ENCODE measurements at places on chromosomes 11 and 22.

- no peak for DNase-seq
Measured at GRCh38 chr11:112786196-112786595, 175.0 kb upstream of the NCAM1 start.

DNA sequence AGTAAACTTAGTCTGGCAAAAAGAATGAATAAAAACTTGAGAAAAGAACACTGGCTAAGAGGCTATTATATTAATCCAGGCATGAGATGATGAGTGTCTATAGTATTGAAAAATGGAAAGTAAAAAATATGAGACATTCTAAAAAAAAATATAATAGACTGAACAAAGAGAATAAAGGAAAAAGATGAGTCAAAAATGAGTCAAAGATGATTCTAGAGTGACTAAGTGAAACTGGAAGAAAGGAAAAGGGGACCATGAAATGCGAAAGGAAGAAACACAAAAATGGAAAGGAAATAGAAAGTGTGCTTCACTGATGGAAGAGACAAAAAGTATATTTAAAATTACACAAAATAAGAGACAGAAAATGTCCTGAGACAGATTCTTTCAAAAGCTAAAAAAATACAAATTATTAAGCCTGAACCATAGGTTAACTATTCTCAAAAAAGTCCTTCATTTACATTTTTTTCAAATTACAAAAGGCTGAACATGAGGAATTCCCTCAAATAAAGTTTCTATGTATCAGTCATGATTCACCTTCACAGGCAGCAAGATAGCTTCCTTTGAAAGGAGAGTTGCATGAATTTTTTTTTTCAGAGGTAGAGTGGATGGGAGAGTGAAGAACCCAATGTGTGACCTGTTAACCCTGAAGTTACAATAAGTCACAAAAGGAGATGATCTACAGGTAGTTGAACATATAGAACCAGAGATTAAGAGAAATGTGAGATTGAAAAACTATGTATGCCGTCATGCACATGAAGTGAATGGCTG lies 75.2 kb downstream of the EIF3M start:
- DNase-seq, result no peak

DNA sequence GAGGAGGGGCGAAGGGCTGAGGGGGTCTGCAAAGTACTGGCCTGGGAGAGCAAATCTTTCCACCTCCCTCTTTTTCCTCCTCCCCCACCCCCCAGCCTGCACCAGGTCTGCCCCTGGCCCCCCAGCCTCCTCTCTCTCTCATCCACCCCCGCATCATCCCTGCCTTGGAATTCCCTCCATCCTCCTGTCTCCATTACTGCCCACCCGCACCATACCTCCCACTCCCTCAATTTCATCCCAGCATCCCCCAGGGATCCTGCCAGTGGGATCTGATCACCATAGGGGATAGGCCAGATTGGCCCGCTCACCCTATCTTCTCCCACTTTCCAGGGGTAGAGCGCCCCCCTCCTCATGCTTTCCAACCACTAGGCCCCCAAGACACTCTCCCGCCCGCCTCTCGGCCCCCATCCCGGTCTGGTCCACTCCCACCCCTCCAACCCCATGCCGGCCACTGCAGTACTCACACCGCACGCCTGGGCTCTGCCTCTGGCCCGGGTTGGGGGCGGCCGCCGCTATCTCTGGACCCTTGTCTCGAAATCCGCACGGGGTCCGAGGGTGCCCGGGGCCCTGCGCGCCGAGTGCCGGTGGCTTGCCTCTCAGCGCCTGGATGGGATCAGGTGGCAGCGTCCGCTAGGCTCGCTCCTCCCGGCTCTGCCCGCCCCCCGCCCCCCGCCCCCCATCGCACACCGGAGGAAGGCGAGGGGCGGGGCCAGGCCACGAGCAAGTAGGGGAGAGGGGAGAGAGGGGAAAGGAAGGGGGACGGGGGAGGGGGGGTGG lies at the start of gene GAL3ST3:
TSS of gene GAL3ST3 (minus strand) at position 615 of the 777 bp plus-strand sequence. CDS start 3,746 bp downstream, outside the sequence.
- no peak for DNase-seq

DNA sequence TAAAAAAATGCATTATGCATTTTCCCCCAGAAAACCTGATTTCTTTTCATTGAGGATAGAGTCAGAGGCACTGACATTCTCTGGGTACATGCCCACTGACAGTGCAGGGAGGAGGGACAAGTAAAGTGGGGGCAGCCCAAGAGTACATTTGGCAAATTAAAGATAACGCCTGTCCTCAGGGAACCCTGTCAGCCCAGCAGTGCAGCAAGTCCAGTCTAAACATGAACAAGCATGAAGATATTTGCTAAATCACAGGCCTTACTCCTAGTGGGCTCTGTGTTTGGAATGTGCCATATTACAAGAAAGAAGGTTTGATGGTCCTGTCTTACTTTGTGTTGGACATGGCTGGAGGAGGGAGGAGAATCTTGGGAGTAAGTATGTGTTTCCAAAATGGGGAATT lies 37.9 kb downstream of the AMOTL1 start:
- no peak for DNase-seq

DNA sequence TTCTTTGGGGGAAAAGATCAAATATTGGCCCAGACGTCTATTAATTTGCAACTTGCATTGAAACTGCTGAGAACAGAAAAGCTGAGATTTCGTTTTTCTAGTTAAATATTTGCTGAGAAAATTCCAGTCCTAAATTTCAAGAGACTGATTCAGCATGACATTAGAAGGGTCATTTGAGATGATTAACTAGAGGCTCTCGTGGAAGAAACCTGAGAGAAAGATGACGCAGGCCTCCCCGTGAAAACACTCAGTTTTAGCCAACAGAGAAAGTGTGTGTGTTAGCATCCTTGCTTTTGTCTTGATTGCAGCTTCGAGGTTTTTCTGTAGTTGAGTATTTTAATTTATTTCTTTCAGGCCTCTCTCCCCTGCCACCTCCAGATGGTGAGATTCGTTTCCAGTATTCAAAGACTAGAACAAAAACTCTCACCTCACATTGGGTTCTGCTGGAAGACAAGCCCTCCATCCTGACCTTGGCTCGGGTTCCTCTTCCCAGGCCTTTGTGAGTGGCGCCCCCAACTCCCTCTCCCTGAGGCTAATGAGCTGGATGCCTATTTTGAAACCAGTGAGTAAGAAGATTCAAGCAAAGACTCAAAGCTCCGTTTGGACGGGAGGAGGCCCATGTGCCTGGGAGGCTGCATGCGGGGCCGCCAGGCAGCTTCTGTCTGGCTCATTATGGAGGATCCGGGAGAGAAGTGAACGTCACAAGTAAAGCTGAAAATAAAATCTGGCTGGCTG lies 52.4 kb downstream of the CELSR1 start:
- DNase-seq, result no peak

- DNase-seq, result no peak
Measured at GRCh38 chr11:132254906-132255305, 884.5 kb downstream of the NTM start.

- DNase-seq, result no peak
Measured at GRCh38 chr11:1447845-1448825, 38.4 kb downstream of the MOB2 start.

- DNase-seq, result no peak
Measured at GRCh38 chr11:114496915-114497314, 57.6 kb downstream of the REXO2 start.

DNA sequence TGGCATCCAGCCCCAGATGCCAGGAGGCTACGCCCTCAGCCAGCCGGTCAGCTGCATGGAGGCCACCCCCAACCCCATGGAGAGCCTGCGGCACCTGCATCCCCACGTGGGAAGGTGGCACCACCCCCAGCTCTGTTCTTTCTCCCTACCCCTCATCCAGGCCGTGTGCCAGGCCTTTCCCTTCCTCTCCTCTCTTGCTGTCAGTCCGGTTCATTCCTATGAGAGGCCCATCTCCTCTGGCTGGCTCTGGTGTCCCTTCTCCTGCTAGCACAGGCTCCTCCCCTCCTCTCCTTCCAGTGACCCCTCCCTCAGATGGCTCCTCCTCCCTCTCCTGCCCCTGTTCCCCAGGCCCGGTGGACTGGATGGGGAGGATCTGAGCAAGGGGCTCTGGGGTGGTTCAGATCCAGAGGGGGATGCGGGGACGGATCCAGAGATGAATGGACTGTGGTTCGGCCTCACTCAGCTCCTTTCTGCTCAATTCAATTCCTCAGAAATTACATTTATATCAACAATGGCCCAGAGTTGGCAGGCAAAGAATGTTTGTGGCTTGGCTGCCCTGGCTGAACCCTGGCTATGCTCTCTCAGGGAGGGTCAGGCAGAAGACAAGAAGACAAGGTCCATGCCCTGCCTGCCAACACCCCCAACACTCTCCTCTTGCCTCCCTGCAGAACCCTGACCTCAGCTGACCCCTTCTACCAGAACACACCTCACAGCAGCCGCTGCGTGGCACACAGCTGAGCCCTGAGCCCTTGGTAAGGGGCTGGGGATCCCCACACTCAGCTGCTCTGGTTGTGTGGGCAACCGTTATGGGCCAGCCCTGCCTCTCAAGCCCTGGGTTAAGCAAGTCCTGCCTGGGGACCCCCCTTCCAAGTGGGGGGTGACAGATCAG lies 18.5 kb upstream of the LRRC10B start:
- no peak for DNase-seq

- DNase-seq, result no peak
Measured at GRCh38 chr11:73173755-73174494, 31.8 kb upstream of the FCHSD2 start.

- no peak for DNase-seq
Measured at GRCh38 chr11:70506658-70506970, 108.3 kb downstream of the CTTN start.

GRCh38 chr11:103532133-103532788 lies 423.0 kb downstream of the DYNC2H1 start:
- no peak for DNase-seq

DNA sequence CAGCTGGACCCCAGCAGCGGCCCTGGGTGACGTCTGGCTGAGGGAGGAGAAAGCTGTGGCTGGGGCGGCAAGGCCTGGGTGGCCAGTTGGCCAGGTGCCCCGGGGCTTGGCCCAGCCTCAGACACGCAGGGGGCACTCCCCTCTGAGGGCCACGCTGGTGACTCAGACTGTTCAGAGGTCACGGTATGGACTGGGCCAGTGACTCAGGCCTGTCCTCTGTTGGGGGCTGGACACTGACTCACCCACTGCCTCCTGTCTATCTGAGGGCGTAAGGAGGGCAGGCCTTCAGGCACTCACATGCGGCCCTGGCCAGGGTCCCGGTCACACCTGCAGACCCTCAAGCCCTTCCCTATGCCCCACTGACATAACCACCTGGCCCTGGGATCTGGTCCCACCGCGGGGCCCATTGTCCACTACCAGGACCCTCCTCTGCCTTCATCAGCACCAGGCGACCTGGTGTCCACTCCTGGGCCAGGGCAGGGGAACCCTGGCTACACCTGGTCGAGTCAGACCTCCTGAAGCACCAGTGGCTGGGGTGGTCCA lies 3.7 kb upstream of the MUC5AC start:
- DNase-seq, result no peak

- no peak for DNase-seq
Measured at GRCh38 chr11:94199136-94200130, 70.8 kb downstream of the PANX1 start.

DNA sequence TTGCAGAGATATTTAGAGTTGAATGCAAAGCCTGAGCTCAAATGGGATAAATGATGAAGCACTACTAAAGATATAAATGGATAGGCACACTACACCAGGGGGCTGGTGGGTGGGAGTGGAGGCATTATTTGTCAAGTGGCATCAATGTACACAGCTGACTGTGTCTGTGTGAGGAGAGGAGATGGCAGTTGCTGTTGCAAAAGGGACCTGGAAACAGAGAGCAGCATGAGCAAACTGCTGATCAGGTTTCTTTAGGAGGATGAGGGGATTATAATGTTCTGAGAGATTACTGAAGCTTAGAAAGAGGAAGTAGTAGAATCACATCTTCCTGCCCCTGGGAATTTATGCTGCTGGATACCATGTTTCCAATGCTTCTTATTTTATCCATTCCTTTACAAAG lies 39.4 kb upstream of the LIN7C start:
- DNase-seq, result no peak

GRCh38 chr11:119445850-119446249 lies 22.9 kb upstream of the THY1 start:
- DNase-seq, result no peak

- DNase-seq, result no peak
Measured at GRCh38 chr11:3723014-3723708, 52.0 kb upstream of the CHRNA10 start.

DNA sequence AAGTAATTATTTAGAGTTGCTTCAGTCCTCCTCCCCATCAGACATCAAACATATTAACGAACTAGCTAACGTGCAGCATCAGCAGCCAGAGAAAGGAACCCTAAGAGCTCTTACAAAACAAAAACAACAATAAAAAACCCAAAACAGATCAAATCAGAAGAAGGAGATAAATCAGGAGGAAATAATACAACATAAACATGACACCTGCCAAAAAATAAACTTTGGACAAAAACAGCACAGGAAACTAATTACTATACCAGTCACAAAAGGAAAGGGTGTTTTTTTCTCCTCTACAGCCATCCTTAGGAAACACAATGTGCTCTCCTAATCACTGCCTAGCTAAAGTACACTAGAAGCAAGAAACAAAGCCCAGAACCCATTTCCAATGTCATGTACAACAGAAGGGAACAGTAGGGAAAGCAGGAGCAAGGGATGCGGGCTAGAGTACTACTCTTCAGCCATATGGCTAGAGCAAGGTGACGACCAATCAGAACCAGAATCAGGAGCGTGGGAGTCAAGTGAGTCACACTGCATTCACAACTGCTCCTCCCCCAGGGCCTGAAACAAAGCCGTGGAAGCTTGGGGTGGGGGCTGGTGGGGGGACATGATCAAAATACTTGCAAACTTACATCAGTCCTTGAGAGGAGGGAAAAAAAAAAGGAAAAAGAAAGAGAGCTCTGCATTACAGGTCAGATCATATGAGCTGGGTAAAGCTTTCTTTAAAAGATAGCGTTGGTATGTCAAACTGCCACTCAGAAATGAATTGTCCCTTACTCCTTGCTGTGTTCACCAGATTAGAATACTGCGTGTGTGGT lies 60.4 kb downstream of the LARGE2 start:
- no peak for DNase-seq

GRCh38 chr11:60647087-60647486 lies 52.3 kb upstream of the MS4A8 start:
- DNase-seq, result no peak

DNA sequence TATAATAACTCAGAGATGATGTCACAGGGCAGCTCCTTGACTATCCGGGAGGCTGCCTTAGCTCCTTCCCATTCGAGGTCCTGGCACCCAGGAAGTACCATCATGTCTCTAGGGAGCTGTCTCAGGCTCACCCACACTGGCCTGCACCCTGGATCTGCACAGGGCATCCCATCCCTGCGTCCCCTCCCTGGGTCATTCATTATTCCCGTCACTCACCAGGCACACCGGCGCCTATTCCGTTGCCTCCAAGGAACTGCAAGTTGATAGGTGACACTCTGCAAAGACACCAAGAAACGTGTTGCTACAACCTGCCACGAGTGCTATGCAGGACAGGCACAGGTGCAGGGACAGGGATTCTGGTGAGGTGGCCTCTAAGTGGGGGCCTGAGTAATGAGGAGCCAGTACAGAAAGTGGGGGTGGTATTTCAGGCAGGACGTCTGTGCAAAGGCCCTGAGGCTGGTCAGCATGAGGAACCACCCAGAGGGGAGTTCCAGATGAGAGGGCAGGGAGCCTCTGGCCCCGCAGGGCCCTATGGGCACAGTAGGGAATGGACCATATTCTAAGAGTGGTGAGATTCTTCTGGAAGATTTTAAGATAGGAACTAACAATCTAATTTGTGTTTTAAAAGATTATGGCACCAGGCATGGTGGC lies 71.6 kb upstream of the SHANK2 start:
- no peak for DNase-seq
